ENCODE measurements at places on chromosomes 2 and 18. TPM values are rescaled to one million over a fixed set of nuclear protein-coding genes. Genes with fewer than 3 reads are reported as not detected.

DNA sequence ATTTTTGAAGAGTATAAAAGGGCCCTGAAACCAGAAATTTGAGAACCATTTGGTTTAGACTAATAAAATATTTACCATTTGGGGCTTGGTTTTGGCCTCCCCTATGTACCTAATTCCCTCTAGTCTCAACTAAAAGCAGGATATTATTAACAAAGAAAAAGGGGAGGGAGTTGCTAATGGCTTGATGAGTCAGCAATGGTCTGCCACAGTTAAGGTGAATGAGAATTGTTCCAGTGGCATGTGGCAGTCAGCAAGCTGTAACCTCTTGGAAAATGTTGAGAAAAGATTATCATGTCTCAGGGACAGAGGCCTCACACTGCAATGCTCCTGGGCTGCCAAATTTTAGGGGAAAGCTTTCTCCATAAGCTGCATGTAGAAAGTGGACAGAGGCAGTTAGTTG lies 20.1 kb upstream of the SLC39A10 start:
- DNase-seq: no peak

RGPD8 gene
- total RNA-seq: 29.3 TPM

VAMP5 gene
- 1.4 TPM for total RNA-seq

GRCh38 chr18:10376731-10377130 lies 77.7 kb upstream of the APCDD1 start:
- no peak for DNase-seq

CLHC1 gene
- total RNA-seq: 19.8 TPM

DNA sequence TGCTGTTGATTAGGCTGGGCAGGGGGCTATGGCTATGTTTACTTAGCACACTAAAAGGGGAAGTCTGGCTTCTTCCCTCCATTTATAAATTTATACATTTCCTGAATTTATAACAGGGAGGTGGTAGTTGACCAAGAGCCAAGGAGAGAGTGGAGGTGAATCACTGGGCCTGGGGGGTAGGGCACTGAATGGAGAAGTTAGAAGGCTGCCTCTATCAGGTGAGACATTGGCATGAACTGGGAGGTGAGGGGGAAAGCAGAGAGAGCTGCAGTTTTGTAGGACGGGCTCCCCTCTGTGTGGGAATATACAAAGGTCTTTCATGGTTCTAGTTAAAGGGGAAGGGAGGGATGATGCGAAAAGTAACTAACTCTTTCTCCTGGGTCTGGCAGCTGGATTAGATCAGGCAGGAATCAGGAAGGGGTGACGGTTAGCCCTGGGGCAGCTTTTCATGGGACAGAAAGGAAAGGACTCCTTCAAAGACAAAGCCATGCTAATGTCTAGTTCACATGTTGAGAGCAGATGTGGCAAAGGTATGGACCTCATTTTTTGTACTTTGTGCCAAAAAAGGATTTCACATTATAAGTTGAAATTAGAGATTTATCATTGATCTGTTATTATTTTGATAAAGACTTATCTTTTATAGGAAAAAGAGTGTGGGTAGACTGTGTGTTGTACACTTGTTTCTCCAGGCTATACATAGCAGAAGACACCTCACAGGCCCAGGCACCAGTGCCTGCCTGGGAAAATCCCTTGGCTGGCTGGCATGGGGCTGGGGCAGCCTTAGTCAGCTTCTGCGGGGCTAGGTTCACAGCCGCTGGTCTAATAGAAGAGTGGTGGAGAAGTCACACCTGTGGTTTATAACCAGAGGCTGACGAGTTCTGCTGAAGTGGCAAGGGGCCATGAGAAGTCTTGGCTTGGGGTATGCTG lies 158.7 kb downstream of the CLIP4 start:
- no peak for DNase-seq

GRCh38 chr2:22634167-22634566 lies 750.8 kb upstream of the KLHL29 start:
- no peak for DNase-seq

- DNase-seq: no peak
Measured at GRCh38 chr18:10898417-10898974, 250.9 kb downstream of the PIEZO2 start.

CCDC121 gene
- 5.3 TPM for total RNA-seq

- no peak for DNase-seq
Measured at GRCh38 chr2:128726911-128727310, 408.2 kb upstream of the HS6ST1 start.

B4GALT6 gene
- total RNA-seq: 16.5 TPM

DNA sequence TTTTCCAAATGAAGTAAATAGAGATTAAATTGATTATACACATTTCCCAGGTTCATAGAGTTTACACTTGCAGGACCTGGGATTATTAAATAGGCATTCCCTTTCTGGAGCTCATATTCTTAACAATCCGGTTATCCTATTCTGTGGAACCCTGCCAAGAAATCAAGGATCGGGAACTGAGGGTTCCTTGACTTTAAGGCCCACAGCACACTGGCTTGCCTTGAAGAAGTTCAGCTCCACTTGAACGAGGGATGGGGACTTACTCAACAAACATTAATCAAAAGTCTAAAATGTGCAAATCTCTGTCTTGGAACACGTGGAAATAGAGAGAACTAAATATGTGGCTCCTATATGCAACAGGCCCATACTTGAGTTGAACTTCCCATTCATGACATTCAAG lies 142.3 kb upstream of the RGPD4 start:
- DNase-seq: no peak

GRCh38 chr2:20302019-20302418 lies 48.6 kb downstream of the PUM2 start:
- DNase-seq: no peak

- no peak for DNase-seq
Measured at GRCh38 chr2:88398180-88398579, 54.3 kb downstream of the FOXI3 start.

DNA sequence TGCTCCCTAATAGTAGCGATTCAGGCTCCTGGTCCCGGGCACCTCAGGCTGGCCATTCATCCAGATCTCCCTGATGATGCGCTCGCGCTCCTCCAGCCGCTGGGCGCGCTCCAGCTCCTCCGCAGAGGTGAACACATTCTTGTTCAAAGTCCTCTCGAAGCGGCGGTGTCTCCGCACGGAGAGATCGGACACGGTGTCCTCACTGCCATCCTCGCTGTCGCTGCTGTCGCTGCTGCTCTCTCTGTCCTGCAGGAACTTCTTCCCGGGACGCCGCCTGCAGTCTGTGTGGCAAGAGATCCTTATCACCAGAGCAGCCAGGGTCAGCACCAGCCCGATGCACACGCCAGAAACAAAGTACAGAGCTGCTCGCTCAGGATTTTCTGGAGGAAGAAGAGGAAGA lies 67.5 kb downstream of the EVA1A start:
- no peak for DNase-seq

DNA sequence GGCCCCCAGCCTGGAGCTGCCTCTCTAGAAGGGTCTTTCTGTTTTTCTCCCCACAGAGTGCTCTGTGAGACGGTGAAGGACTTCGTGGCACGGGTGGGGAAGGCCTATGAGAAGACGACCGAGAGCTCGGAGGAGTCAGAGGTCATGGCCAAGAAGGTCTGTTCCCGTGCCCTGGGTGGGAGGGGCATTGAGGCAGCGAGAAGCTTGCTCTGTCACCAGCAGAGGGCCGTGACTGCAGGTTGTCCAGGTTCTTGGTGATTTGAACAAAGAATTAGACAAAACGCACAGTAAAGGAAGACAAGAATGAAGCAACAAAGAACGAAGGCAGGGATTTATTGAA lies 93.9 kb downstream of the DGKD start:
- peak; percentile 69 for DNase-seq

FIGN gene
- 12.4 TPM for total RNA-seq

- no peak for DNase-seq
Measured at GRCh38 chr2:218743068-218743467, 32.4 kb downstream of the TTLL4 start.

GRCh38 chr2:233929352-233930022 lies 12.3 kb downstream of the TRPM8 start:
- no peak for DNase-seq

DNA sequence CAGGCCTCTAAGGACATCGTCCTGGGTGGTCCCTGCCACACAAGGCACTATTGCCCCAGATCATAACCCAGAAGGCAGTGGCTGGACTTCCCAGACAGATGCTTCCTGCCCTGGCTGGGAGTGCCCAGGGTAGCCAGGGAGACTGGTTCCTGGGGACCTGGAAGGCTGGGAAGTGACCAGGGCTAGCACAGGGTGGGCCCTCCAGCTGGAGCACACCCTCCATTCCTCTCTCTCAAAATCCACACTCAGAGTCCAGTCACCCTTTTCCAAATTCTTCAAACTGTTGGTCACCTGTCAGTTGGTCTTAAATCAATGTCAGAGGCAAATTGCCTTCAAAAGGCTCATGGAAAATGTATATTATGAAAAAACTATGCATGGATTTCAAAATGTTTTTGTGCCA lies 11.6 kb upstream of the TUBB6 start:
- DNase-seq: no peak

- DNase-seq: no peak
Measured at GRCh38 chr18:10190564-10190963, 263.9 kb upstream of the APCDD1 start.

DNA sequence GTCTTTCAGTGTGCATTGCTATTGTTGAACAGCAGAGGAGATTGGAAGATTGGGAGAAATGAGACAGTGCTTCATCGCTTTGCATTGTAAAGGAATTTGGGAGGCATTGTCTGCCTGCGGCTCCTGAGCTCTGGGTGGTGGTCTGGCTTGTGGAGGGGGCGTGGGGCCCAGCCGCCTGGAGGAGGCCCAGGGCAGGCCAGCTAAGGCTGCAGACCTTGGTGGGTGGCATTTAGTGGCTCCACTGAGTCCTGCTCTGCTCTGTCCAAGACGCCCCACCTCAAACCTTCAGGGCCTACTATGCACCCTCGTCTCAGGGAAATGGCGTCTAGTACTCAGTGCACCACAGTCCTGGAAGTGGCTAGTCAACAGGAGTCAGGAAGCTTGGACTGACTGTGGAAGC lies 5.7 kb upstream of the HS1BP3 start:
- DNase-seq: no peak

EPAS1 gene
- total RNA-seq: not detected

ALPG gene
- total RNA-seq: 2.4 TPM

- DNase-seq: no peak
Measured at GRCh38 chr2:28142386-28142785, 250.3 kb upstream of the FOSL2 start.

DNA sequence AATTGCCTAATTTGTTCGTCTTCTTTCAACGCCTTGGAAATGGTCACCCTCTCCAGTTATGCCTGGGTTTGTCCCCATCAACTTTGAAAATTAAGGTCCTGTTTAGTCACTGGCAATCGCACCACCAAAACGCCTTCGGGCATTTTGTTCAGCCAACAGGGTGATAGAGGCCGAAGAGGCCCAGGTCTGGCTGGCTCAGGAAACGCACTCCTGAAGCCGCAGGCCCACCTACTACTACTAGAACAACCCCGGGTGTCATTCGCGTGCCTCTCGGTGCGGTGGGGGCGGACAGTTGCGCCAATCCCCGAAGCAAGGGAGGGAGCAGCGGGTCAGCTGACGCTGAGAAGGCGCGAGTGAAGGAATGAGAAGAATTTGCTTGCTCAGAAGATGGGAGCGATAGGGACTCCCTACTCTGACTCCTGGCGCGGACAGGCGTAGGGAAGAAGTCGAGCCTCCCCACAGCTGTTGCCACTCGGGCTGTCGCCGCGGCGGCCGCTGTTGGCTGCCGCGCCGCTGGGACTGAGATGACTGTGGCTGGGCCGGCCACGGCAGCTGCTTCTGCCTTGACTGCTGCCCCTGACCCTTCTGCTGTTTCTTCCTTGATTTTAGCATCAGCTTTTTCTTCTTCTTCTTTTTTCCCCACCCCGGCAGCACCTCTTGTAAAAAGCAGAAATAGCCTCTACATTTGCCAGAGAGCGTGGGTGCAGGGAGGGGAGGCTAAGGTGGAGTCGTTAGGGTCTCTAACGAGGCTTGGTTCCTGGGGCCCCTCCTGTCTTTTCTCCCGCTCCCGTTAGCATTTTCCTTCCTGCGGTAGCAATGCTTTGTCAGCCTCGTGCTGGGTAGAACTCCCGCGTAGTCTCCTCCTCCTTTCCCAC lies 387.6 kb downstream of the FIGN start:
- DNase-seq: peak; percentile 76

DNA sequence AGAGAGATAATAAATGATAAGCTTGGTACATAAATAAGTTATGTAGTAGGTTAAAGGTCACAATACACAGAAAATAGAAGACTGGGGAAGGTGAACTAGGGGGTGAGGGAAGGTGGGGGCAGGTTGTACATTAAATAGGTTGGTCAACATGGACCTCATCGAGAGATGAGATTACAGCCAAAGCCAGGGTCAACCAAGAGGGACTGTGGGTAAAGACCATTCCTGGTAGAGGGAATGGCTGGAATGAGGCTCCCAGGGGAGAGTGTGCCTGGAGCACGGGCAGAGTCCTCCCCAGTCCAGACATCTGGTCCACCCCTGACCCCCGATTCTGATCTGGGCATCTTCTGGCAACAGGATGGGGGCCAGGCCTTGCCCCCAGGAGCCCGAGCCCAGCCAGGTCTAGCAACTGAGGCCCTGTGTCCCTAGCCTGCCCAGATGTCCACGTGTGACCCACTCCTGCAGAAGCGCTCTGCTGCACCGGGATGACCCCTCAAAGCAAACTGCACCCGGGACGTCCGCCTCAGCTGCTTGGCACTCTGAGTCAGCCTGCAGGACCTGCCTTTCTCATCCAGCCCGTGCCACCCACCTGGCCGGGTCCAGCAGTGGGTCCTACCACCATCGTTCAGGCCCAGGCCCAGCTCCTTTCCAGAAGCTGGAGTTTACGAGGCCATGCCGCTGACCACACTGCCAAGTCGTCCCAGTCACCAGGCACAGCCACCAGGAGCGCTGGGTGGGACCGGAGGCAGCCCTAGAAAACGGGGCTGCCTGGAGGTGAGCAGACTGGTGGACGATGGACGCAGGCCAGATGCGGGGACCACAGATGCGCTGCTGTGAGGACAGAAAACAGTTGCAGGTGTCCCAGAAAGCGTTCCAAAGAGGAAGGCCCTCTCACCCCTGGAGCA lies 56.2 kb upstream of the ID2 start:
- no peak for DNase-seq

MREG gene
- total RNA-seq: 48.4 TPM

EVA1A gene
- total RNA-seq: not detected

- DNase-seq: no peak
Measured at GRCh38 chr2:60771508-60771907, 15.4 kb downstream of the PAPOLG start.

Measured in glutamatergic neuron (in vitro differentiated cells).